ENCODE measurements at places on chromosomes 13 and 19. TPM values are rescaled to one million over a fixed set of nuclear protein-coding genes. Genes with fewer than 3 reads are reported as not detected.

The ANGPTL4 gene
- 13.2 TPM for total RNA-seq

The NLRP11 gene
- not detected for total RNA-seq

The RDH8 gene
- total RNA-seq, result not detected

The APC2 gene
- 0.26 TPM for total RNA-seq

The ZNF583 gene
- total RNA-seq, result 9.7 TPM

The PRTN3 gene
- not detected for total RNA-seq

The SYT5 gene
- total RNA-seq, result not detected

The NKPD1 gene
- total RNA-seq, result 0.60 TPM

DNA sequence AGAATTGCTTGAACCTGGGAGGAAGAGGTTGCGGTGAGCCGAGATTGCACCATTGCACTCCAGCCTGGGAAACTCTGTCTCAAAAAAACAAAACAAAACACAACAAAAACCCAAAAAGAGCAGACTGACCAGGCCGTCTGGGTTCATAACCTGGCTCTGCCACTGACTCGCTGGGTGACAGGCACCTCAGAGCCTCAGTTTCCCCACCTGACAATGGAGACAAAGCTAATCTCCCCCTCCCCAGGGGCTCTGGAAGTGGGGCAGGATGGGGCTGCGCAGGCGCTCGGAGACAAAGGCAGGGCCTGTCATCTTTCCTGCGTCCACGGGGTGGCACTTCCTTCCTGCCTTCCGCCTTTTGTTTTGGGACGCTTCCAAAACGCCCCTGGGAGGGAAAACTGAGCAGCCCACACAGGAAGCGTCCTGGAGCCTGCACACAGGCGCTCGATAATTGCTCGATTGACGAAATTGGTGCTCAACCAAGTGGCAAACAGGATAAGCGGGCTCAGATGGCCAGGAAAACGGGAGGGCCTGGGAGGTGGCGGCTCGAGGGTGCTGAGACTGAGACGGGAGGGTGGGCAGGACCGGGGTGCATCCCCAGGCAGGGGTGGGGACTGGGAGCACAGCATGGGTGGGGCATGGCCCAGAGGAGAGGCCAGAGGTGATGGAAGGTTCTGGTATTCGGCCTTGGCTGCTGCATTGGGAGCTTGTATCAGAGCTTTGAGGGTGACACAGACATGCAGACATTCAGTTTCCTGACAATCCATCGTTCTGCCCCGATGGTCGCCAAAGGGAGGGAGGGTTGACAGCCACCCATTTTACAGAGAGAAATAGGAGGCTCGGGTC lies 17.8 kb downstream of the SPC24 start:
- DNase-seq, result peak; percentile 89

GRCh38 chr13:24328145-24328544 lies 18.8 kb downstream of the C1QTNF9 start:
- DNase-seq, result no peak

- no peak for DNase-seq
These were observed 515.3 kb downstream of the IRS2 start for GRCh38 chr13:109271061-109271460.

- no peak for DNase-seq
These were observed 23.9 kb downstream of the OPA3 start for GRCh38 chr19:45560686-45561085.

GRCh38 chr13:104949840-104950740 lies 1585.4 kb downstream of the EFNB2 start:
- DNase-seq, result no peak

DNA sequence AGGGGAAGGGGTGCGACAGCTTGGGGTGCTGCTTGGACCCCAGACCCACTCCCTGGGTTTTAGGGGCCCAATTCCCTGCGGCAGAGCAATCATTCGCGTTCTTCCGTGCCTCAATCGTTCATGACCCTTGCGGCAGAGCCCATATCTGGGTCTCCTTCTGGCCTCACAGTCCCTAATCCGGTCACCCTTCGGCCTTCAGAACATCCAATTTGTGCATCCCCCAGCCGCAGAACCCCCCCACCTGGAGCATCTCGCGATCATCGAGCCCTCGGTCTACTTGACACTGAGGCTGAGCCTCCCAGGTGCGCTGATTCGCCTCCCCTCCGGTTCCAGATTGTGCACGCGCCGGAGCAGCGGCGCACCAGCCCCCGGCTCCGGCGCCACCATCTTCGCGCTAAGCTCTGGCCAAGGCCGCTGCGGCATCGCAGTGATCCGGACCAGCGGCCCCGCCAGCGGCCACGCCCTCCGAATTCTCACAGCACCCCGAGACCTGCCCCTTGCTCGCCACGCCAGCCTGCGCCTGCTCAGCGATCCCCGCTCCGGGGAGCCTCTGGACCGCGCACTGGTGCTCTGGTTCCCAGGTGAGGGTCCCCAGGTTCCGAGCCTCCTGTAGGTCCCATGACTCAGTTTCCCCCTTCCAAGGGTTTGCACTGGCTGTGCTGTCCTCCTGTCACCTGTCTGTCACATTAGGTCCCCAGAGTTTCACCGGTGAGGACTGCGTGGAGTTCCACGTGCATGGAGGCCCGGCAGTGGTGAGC lies 501 bp downstream of the GTPBP3 start:
- DNase-seq, result no peak

GRCh38 chr13:73286942-73287620 lies 228.3 kb downstream of the KLF5 start:
- peak; percentile 61 for DNase-seq

- DNase-seq, result no peak
These were observed 854.4 kb downstream of the PCDH9 start for GRCh38 chr13:66375756-66376155.

GRCh38 chr13:99246100-99246499 lies 12.1 kb downstream of the GPR18 start:
- no peak for DNase-seq

- no peak for DNase-seq
These were observed 31.1 kb upstream of the AMER2 start for GRCh38 chr13:25203127-25203740.

GRCh38 chr13:113869263-113869662 lies 5.4 kb upstream of the GAS6 start:
- no peak for DNase-seq

- DNase-seq, result no peak
These were observed 47.1 kb downstream of the B3GLCT start for GRCh38 chr13:31246918-31247317.

DNA sequence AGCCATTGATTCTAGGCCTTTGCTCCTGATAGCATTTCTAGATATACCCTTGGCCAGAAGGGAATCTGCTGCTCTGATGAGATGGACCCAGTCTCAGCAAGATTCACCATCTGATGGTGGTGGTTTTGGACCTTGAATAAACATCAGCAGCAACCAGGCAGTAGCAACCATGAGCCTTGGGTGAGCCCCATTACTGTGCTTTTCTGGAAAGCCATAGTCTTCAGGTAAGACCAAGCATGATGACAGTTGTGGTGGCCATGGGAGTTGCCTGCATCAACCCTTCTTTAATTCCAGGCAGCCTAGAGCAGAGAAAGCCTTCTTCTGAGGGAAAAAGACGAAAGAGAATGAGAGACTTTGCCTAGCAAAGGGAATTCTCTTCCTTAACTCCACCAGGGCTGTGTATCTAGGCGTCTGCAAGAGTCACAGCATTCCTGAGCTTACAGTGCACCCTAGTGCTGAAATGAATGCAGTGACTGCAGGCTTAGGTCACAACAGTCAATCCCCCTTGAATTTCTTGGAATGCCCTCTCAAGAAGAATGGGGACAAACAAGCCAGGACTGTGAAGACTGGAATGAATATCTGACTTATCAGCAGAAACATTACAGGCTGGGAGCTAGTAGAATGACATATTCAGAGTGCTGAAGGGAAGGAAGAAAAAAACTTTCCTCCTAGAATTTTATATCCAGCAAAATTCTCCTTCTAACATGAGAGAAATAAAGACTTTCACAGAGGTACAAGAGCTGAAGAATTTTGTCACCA lies 942.4 kb upstream of the PCDH20 start:
- no peak for DNase-seq

DNA sequence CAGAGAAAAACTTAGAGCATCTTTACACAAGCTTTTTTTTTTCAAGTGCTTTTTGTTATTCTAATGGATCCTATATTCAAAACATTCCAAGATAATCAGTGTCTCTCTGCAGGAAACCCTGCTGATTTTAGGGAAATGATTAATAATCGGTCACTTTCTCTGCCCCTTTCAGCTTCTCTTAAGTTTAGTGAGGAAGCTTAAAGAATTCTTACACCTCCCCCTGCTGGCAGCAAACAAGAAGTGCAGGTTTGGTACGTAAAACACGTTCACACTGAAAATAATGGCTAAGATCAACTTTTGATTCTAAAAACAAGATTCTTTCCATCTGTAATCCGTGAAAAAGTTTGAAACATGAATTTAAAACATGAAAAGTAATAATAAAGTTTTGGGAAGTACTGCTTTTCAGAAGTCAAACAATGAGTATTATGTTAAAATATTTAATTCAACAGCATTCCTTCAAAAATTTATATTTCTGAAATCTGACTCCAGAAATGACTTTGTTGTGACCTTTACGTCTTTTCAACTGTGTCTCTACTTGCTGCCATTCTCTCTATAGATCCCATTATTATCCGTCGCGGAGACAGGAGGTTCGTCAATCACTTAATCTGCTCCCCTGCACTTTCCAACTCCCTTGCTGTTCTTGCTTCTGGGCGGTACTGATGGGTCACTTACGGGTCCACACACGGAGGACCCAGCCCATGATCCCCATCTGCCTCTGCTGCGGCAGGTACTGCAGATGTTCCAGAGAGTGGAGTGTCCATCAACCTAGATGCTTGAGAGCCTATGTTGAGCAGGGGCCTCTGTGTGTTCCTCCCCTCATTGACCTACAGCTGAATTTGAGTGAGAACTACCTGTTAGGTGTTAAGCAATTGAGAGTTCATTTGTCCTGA lies 203.1 kb upstream of the EDNRB start:
- DNase-seq, result peak; percentile 58
